ENCODE measurements at places on chromosomes 4 and X.

- DNase-seq: no peak
Measured at GRCh38 chrX:3029129-3029528, 12.1 kb upstream of the ARSF start.

DNA sequence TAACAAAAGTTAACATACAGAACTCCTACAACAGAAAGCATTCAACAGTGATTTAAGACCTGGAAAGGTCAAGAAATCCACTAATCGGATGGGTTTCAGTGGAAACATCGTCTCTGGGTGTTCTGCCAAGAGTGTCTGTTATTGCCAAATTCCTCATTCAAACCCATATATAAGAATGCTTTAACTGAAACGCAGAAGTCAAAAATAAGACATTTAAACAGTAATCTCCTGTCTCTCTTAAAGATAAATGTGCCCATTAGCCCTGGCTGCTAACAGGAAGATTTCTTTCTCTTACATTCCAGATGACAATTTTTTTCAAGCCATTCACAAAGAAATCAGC lies 31.5 kb downstream of the DCTD start:
- no peak for DNase-seq

GRCh38 chr4:166386491-166387360 lies 513.7 kb downstream of the TLL1 start:
- no peak for DNase-seq

GRCh38 chr4:177128306-177128705 lies 181.4 kb upstream of the NEIL3 start:
- DNase-seq: no peak

- no peak for DNase-seq
Measured at GRCh38 chr4:182083671-182084410, 159.4 kb upstream of the TENM3 start.

GRCh38 chr4:183876268-183876934 lies 28.7 kb upstream of the STOX2 start:
- no peak for DNase-seq

DNA sequence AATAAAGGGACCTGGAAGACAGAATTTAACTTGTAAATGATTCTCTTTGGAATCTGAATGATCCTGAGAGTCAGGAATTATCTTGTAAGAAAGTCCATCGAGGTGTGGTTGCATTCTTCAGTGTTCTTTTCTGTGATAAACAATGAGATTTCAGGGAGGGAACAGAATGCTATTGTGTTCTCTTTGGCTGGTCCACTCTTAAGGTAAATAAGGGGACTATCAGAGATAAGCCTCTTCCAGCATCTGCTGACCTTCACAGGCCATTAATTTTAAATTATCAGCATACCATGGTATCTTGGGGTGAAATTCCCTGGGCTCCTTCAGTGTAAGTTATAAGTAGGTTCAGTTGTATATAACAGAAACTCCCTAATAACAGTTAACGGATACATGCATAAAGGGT lies 107.1 kb upstream of the ARHGAP24 start:
- no peak for DNase-seq

DNA sequence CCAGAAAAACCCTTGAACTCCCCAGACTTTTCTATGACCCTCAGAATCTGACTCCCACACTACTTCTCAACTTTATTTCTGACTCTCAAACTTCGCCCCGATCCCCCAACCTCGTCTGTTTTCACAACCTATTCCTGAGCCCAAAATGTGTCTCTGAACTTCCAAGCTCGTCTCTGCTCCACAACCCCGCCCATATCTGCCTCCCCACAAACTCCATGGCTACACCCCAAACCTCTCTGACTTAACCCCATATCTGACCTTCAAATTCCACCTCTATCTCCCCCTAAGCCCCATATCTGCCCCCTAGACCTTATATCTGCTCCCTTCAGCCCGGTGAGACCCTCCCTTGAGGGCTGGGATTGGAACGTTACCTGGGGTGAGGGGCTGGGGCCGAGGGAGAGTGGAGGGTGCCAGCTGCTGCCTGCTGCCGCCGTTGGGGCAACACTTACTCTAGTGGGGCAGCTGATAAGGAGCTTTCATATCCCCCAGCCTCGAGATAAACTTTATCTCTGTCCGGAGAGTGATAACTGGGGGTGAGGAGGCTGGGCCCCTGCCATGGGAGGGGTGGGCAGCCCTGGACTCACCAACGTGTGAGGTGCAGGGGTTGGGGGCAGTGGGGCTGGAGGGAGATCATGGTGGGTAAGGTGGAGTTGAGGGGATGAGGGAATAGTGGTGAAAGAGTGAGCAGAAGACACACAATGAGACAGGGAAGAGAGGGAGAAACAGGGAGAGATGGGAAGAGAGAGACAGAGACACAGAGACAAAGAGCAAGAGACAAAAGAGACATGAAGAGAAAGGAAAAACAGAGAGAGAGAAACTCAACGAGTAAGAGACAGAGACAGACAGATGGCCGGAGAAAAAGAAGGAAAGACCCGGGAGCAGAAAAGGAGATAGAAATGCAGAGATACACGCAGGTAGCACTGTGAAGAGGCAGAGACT lies 1.4 kb downstream of the GATA1 start:
- DNase-seq: no peak

GRCh38 chrX:148443216-148443615 lies 57.2 kb upstream of the AFF2 start:
- no peak for DNase-seq

GRCh38 chrX:40154250-40154852 lies 56.6 kb upstream of the BCOR start:
- no peak for DNase-seq

DNA sequence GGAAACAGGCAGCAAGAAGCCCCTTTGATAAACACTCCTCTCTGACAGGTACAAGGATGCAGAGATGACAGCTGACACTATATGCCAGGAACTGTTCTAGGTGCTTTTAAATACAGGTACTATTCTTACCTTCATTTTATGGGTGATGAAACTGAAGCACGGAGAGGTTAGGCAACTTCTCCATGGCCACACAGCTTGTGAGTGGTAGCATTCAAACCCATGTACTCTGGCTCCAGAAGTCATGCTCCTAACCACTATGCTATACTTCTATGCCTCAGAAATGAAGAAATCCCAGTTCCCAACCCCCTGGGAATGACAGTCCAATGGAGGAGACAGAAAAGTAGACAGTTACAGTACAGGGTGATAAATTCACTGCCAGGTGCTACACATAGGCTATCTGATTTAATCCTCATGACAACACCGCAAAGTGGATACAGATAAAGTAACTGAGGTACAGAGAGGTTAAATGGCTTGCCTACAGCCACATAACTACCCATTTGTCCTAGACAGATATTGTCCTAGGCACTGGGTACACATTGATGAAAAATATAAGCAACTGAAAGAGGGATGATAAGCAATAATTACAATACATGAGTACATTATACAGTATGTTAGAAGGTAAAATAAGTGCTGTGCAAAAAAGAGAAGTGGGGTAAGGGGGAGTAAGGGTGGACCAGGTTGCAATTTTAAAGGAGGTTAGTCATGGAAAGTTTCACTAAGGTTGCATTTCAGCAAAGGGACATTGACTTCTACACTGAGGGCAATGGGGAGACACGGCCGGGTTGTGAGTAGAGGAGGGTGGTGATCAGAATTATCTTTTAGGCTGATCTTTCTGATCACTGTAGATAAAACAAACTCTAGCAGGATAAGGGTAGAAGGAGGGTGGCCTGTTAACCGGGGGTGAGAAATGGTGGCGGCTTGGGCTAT lies 1.6 kb upstream of the F8 start:
- no peak for DNase-seq

GRCh38 chr4:113952452-113953029 lies 26.9 kb downstream of the ARSJ start:
- DNase-seq: no peak

DNA sequence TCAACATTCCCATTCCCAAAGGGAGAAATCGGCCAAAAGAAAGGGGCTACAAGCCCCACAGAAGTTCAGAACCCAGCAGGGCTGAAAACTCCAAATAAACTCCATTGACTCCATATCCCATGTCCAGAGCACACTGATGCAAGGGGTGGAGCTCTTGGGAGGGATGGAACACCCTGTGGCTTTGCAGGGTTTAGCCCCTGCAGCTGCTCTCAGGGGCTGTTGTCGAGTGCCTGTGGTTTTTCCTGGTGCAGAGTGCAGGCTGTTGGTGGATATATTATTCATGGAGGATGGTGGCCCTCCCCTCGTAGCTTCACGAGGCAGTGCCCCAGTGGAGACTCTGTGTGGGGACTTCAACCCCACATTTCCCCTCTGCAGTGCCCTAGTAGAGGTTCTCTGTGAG lies 53.7 kb downstream of the PDGFRA start:
- DNase-seq: no peak

DNA sequence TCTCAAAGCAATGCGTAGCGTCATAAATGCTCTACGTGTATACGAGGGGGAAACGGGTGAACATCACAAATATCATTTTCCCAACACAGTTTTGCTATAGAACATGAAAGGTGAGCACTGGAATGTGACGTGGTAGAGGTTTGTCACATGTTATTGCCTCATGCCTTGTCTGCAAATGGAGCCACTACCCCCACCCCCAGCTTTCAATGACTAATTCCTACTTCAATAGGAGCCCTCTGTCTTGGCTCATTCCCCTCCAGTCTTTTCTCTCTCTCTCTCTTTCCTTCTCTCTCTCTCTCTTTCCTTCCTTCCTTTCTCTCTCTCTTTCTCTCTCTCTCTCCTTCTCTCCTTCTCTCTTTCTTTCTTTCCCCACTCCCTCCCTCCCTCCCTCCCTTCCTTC lies 127.0 kb downstream of the STOX2 start:
- no peak for DNase-seq

DNA sequence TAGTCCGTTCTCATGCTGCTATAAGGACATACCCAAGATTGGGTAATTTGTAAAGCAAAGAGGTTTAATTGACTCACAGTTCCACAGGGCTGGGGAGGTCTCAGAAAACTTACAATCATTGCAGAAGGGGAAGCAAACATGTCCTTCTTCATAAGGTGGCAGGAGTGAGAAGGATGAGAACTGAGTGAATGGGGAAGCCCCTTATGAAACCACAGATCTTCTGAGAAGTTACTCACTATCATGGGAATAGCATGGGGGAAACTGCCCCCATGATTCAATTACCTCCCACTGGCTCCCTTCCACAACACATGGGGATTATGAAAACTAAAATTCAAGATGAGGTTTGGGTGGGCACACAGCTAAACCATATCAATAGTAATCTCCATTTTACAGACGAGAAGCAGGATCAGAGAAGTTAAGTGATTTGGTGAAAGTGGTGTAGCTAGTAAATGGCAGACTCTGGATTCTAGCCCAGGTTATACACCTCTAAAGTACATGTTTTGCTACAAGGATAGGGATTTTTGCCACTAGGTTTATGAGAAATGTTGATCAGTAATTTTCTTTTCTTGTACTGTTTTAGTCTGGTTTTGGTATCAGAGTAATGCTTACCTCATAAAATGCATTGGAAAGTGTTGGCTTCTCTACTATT lies 47.3 kb upstream of the C1GALT1C1 start:
- DNase-seq: no peak

GRCh38 chrX:119698845-119699244 lies 5.9 kb upstream of the SEPTIN6 start:
- DNase-seq: no peak

- no peak for DNase-seq
Measured at GRCh38 chr4:114601304-114602052, 2.9 kb downstream of the UGT8 start.

All from stimulated activated CD8-positive, alpha-beta memory T cell treated with anti-CD3 and anti-CD28 coated beads, Interleukin-7, amount 100 ng/mL, for 1 hour (primary cell).